NT2/D1 (cell line): ENCODE measurements at places on chromosomes 16 and 17.

GRCh38 chr17:40809721-40810421, 10.1 kb upstream of the KRT28 start:
- no peak for DNase-seq

- no peak for DNase-seq
These were observed 702 bp downstream of the IRX5 start for GRCh38 chr16:54931120-54932014.

- no peak for DNase-seq
These were observed 53.8 kb downstream of the PRMT7 start for GRCh38 chr16:68364561-68364998.

DNA sequence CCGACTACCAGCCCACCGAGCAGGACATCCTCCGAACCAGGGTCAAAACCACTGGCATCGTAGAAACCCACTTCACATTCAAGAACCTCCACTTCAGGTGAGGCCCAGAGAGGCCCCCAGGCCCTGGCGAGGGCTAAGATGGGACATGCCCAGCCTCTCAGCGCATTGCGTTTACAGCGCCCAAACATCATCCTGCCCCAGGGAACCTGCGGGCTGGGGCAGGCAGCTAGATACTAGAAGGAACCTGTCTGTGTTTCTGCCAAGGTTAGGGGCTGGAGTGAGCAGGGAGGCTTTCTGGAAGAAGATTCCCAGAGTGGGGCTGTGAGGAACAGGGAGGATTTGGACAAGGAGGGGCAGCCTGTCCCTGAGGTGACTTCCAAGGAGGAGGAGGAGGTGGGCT, 90.6 kb downstream of the AMFR start:
- no peak for DNase-seq

GRCh38 chr17:7618608-7619007, 3.9 kb upstream of the FXR2 start:
- no peak for DNase-seq

GRCh38 chr17:40582328-40582901, 17.1 kb upstream of the CCR7 start:
- DNase-seq, result no peak

- no peak for DNase-seq
These were observed 13.9 kb downstream of the CYB5D2 start for GRCh38 chr17:4156750-4157381.

- no peak for DNase-seq
These were observed 38.9 kb upstream of the SMPD3 start for GRCh38 chr16:68487203-68487514.

- DNase-seq, result no peak
These were observed 92.4 kb upstream of the HS3ST2 start for GRCh38 chr16:22721511-22722100.

GRCh38 chr17:18248300-18248731, 10.2 kb downstream of the FLII start:
- DNase-seq, result no peak

DNA sequence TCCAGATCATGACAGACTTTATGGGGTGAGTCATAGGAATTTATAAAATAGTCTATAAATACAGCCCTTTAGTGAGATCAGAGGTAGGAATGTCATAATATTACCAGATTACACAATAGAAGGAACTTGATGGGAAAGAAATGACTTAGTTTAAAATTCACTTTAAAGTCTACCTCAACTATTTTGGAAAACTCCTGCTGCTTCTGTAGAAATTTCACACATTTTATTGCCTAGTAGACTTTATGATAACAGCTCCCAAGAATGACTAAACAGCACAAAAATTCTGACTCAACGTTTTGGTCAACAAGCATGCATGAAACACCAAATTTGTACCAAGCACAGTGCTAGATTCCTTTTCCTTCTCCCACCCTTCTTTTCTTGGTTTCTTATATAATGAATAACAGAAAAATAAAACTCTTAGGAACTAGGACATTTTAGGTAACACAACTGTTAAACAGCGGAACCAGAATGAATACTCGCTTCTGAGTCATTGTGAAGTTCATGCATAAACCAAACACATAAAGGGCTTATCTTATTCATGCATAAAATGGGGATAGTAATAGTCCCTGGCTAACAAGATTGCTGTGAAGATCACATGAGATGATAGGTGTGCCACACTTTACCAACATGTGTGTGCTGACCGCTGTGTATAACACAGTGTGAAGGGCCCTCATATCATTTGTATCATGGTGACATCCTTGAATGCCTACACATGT, 243.9 kb downstream of the CDH8 start:
- no peak for DNase-seq

DNA sequence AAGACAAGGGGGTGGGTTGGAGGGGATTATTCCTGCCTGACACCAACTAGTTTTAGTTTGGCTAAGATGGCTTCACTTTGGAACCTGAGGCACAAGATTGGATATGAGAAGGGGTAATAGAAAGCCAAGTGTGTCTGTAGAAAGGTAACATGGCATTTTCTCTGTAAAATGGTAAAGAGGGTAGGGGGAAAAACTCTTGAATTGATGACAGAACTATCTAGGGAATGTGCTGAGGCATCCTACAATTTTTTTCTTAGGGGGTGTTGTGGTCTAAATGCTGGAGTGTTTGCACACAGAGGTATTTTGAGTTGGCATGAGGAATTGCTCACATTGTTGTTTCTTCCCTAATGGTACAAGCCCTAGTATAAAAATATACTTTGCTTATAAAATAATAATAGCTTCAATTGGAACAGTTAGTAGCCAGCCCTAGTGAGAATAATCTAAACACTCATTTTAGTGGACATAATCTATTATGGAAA, 25.8 kb downstream of the YPEL2 start:
- DNase-seq, result no peak

DNA sequence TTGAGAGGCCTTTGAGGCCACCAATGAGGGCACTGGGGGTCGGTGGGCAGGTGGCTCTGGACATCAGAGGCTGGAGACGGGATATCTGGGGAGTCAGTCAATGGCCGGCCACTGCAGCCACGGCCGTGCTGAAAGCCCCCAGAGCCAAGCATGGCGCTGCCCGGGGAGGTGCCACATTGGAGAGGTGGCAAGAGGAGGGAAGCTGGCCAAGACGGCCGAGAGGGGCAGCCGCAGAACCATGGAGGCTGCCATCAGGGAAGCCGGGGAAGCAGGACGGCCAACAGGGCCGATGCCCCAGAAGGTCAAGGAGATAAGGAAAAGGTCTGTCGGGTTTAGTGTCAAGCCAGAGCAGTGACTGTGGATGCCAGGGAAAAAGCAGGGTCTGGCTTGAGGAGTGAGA, 9.8 kb downstream of the RTN4RL1 start:
- DNase-seq, result no peak

DNA sequence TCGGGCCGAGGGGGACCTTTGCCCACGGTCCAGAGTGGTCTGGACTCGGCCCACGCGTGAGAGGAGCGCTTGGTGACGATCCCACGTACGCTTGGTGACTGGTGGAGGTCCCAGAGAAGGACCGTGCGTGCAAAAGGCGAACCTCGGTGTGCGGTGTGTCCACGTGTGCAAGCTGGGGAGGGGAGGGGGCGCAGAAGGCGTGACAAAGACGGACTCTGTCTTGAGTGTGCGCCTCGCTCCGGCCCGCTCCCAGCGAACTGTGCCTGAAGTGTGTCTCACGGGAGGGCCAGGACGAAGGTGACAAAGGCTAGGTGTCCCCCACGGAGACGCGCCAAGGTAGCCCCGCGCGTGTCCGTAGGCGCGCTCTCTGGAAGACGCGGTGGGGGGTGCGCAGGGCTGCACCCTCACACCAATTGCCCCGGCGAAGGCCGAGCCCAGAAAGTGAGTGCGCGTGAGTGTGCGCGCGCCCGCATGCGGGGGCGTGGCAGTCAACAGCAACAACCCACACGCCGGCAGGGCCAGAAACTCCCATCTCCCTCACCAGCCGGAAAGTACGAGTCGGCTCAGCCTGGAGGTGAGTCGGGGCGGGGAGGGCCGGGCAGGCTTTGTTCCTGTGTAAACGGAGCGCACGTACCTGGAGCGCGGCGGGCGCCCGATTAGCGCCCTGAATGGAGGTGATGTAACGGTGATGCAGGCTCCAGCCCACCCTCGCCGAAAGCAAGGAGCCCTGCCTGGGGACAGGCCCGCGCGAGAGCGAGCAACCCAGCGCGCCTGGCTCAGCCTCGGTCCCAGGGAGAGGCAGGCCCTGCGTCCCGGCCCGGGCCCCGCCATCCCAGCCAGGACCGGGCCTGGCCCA, at the start of gene GPRC5C:
Gene GPRC5C (plus strand): TSS at position 521 of the 856 bp plus-strand sequence. CDS start 7,689 bp downstream, outside the sequence.
- DNase-seq, result no peak

DNA sequence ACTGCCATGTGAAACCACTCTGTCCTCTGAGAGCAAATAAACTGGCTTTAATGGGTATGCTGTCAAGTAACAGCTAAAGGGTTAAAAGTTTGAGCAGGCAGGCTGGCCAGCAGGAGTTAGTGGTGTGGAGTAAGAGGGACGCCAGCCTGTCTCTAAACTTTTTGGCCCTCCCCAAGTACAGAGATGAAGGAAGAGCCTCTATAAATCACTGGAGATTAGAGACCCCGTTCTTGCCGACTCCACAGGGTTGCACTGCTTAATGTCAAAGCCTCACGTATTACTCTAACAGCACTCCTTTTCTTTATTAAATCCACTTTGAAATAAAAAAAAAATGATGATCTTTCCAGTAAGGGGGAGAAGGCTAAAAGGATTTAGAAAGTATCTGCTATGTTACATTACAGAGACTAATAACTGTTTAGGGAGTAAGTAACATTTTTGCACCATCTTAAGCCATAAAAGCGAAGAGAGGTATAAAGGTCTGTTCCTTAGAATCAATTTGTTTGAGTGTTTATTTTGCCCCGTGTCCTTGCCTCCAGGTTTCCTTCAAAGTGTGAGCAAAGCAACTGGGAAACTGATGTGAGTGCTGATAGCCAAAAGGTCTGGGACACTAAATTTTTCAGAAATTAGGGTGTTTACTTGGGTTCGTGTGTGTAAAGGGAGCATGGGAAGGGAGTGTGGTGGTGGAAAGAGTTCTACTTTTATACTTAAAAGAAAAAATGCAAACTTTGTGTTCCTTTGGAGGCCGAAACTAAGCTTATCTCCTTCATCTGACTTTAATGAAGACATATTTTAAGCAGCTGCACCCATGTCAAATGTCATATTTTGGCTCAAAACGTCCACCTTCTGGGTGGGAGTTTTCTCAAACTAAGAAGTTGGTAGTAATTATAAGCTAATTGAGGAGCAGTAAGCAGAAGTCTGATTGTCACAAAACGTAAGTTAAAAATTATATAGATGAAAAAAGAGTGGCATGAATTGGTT, 109.9 kb upstream of the TBX2 start:
- DNase-seq, result no peak

- DNase-seq, result no peak
These were observed 16.2 kb upstream of the XYLT2 start for GRCh38 chr17:50329716-50330115.

GRCh38 chr17:12599186-12599920, 66.3 kb upstream of the MYOCD start:
- no peak for DNase-seq

DNA sequence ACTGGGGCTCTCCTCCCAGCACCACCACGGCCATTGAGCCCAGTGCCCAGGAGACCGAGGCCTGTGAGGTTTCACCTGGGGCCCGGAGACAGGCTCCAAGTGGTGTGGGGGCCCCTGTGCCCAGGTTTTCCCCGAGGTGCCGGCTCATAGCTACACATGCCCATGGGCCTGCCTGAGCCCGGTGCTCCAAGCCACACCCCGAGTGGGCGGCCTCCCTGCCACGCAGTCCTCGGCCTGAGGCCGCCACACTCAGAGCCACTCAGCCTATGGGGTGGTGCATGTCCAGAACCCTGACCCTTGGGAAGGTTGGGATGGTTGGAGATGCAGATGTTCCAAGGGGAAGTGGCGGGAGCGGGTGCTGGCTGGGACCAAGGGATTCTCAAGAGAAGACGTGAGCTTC, 24.1 kb downstream of the JPH3 start:
- no peak for DNase-seq

GRCh38 chr17:45222996-45223538, 1.4 kb downstream of the FMNL1 start:
- DNase-seq, result no peak

DNA sequence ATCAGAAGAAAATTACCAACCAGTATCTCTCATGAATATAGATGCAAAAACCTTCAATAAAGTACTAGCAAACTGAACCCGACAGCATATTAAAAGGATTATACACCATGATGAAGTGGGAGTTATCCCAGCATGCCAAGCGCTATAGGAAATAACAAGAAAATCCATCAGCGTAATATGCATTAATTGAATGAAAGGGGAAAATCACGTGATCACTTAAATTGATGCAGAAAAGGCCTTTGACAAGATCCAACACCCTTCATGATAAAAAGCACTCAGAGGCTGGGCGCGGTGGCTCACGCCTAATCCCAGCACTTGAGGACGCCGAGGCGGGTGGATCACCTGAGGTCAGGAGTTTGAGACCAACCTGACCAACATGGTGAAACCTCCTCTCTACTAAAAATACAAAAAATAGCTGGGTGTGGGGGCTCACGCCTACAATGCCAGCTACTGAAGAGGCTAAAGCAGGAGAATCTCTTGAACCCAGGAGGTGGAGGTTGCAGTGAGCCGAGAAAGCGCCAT, 4.8 kb downstream of the CTRB2 start:
- no peak for DNase-seq

- DNase-seq, result no peak
These were observed 1.4 kb downstream of the NOTUM start for GRCh38 chr17:81959362-81960129.

DNA sequence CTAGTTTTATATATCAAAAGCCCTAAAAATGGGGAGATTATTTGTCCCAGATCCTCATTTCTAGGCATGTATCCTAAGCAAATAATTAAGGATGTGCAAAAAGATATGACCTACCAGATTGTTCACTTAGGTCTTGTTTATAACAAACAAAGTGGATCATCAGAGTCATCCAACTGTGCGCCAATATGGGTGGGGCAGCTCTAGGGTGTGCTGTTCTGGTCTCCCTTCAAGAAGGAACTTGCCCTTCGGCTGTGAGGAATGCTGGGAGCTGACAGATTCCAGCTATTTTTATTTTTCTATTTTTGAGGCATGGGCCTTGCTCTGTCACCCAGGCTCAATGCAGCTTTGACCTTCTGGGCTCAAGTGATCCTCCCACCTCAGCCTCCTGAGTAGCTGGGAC, 13.8 kb downstream of the CHP2 start:
- no peak for DNase-seq

DNA sequence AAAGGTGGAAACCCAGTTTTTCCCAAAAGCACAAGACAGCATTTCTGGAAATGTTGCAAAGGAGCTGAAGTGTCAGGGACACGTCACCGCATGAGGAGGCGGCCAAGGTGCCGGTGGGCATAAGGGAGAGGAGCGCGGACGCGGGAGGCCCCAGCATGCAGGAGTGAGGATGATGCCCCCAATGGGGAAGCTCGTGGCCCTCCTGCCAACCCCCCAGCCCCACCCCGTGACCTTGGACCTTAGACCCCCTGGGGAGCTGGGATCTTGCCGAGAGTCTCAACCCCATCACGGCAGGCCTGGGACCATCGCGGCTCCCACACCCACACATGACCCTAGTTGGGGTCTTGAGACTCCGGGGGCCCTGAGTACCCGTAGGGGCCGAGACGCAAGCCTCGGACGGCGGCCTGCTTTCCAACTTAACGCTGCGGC, 119.4 kb upstream of the METRNL start:
- no peak for DNase-seq

GRCh38 chr16:15509593-15510535, 75.5 kb downstream of the BMERB1 start:
- DNase-seq, result no peak
